ENCODE measurements at places on chromosomes 3 and 15.

GRCh38 chr15:36458411-36458810 is 121.0 kb upstream of the CDIN1 start:
- no peak for DNase-seq

GRCh38 chr3:197847866-197848401 is 56.9 kb downstream of the LRCH3 start:
- peak; percentile 8 for DNase-seq

DNA sequence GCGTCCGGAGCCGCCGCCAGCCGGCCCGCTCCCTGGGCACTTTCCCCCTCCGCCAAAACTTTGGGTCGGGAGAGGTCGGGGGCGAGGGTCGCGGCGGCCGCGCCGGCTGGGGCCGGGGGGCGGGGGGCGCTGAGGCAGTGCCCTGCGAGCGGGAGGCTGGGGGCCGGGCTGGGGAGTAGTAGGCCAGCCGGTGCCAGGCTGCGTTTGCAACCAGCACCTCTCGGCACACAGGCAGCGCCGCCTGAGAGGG is 452 bp downstream of the BBX start:
- no peak for DNase-seq

DNA sequence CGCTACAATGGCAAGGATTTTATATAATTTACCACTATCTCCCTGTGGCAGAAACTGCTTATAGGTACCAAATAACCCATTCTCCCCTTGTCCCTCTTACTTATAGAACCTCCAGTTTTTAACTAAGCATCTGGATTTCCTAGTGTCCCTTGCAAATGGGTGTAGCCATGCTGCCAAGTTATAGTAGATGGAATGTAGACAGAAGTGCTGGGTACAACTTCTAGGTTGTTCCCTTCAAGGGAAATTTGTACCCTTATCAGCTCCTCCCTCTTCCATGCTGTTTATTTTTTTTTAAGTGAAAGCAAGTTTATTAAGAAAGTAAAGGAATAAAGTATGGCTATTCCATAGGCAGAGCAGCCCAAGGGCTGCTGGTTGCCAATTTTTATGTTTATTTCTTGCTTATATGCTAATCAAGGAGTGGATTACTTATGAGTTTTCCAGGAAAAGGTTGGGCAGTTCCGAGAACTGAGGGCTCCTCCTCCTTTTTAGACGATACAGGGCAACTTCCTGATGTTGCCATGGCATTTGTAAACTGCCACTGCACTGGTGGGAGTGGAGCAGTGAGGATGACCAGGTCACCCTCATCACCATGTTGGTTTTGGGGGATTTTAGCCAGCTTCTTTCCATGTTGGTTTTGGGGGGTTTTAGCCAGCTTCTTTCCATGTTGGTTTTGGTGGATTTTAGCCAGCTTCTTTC is 40.1 kb upstream of the TM4SF19 start:
- DNase-seq: no peak

DNA sequence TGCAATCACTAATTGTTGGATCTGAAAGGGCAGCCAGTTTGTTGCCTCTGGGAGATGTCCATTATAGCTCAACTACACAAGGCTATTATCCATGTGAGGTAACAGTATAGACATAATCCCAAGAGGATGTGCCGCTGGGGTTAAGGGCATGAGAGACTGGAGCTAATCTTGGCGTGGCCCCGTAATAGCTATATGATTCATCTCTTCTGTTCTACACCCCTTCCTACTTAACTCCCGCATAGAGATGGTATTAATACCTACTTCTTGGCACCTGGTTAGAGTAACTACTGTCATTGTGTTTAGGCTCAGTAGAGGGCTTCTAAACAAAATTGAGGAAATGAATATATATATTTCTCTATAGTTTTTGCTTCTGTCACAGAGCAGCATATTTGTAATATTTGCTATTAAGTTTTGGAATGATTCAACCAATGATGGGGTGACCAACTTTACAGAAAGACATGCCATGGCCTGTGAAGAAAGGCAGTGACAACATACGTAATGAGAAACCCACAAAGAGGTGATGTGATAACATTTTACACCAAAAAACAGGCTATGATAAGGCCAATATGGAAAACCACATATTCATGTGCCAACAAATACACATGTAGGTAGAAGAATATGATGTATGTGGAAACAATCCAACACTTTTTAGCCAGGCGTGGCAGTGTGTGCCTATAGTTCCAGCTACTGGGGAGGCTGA is 76.8 kb upstream of the DPH6 start:
- DNase-seq: no peak

GRCh38 chr15:52050416-52050815 is 31.4 kb downstream of the MAPK6 start:
- DNase-seq: no peak

GRCh38 chr15:78540141-78540870 is at the start of gene PSMA4:
Gene PSMA4, plus strand, starts transcription at chr15:78540444. Its CDS starts 1,484 bp downstream, at chr15:78541928.
- peak; percentile 95 for DNase-seq

GRCh38 chr3:62587169-62587568 is 213.8 kb upstream of the FEZF2 start:
- DNase-seq: no peak

DNA sequence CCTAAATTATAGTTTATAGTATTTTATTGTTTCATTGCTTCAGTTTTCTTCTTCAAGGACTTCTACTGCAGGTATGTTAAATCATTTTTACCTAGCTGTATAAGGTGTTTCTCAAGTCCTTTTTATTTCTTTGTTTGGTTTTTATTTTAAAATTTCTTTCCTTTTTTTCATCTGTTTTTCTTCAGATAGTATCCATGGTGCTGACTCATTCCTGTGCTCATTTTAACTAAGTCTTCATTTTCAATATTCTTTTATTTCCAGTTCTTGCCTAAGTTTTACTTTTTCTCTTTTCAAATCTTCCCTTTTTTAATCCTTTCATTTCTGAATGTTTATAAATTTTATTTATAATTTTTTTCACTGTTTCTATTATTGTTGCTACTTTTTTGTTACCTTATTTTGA is 42.3 kb upstream of the STIMATE start:
- DNase-seq: no peak

GRCh38 chr3:133506215-133506901 is 67.1 kb upstream of the CDV3 start:
- DNase-seq: peak; percentile 38

DNA sequence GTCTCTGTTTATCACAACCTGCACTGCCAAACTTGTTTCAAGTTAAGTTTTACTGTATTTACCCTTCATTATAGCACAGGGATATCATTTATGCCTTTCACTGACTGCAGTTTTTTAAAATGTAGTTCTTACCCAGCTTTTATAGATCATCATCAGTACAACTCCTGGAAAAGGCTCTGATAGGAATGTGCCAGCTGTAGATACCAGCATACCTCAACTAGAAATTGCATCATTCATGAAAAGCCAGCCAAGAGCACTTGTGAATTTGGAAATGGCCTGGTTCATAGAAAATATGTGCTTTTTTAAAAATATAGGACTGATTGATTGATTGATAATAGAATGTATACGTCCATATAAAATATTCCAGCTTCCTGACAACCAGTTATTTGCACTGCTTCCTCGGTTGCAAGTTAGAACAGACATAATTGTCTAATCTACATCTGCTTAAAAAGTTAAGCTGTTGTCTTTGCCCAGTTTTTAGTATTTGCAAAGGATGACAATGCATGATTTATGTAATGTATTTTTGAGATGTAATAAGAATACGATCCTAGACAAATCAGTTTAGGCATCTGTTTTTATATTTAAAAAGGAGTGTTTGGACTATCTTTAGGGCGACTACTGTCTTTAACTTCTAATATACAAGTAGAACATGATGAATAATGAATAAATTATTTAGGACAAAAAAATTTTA is 58.5 kb downstream of the DCUN1D1 start:
- DNase-seq: no peak

DNA sequence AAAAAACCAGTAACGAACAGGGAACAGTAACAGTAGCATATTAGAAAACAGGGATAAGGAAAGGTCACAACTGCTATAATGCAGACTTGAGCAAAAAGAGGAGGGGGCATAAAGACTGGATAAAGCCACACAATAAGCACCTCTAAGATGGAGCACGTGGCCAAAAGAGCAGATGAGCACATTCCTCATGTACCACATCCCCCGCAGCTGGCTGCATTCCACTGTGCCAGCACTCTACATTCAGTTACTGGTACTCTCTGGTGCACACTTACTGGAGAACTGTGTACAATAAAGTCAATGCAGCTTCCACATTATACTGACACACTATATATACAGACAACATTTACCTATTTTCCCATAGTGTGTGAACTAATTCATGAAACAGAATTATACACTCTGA is 64.7 kb downstream of the UBE3A start:
- DNase-seq: no peak

DNA sequence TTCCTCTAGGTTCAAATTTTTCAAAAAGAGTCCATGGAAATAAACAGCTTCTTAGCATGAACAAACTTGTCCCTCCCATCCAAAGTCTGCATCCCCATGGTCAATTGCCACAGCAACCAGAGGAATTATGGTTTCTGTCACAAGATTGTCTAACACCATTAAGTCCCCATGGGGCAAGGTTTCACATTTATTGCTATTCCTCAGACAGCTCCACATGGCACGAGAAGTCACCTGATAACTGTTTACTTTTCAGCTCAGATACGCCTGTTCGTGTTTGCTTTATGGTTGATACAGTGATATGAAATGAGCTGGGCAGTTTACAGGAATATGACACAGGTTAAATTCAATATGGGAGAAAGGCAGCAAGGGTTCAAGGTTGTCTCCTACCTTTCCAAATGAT is 37.9 kb upstream of the MUC13 start:
- no peak for DNase-seq

- DNase-seq: no peak
These were observed 26.4 kb downstream of the ADCY5 start for GRCh38 chr3:123422457-123422856.

DNA sequence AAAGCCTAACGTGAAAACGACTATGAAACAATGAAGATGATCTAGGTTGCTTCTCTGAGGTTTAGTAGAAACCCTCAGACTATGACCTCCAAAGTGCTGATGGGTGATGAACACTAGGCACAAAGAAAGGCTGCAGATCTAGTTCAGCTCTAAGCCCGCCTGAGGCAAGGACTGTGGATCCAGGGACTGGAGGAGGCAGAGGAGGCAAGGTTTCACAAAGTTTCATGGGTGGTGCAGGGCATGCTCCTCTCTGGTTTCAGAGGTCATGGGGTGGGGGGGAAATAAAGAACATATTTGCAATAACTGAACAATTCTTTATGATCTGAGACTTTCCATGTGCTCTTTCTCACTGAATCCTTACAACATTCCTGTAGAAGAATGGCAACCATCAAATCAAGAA is 679.2 kb downstream of the NTRK3 start:
- no peak for DNase-seq

DNA sequence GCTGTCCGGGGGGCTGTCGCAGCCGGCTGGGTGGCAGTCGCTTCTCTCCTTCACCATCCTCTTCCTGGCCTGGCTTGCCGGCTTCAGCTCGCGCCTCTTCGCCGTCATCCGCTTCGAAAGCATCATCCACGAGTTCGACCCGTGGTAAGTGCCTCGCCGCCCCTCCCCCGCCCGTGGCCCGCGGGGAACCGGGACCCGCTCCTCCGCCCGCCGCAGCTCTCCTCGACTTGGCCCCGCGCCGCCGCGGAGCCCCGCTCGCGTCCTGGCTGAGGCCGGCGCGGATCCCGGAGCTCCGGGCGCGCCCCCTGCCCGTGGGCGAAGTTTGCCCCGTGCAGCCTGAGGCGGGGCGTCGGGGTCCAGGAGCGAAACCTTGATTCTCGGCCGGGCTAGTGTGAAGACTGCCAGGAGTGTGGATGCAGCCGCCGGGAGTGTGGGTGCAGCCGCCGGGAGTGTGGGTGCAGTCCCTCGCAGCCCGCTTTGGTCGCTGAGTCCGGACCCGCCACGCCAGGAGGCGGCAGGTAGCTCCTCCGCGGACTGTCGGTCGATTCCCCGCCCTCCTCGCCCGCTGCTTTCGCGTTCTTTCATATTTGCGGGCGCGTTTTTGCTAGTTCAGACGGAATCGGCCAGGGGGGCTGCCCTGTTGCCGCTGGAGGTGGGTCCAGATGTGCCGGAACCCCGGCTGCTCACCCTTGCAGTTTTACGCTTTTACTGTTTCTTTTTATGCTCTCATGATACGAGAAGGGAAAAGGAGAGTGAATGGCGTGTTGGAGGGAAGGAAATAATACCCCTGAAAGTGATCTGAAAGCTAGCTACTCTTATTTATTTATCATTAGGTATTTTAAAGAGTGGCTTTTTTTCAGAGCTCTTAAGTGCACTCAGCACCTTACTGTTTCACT is 692 bp downstream of the STT3B start:
- peak; percentile 46 for DNase-seq

DNA sequence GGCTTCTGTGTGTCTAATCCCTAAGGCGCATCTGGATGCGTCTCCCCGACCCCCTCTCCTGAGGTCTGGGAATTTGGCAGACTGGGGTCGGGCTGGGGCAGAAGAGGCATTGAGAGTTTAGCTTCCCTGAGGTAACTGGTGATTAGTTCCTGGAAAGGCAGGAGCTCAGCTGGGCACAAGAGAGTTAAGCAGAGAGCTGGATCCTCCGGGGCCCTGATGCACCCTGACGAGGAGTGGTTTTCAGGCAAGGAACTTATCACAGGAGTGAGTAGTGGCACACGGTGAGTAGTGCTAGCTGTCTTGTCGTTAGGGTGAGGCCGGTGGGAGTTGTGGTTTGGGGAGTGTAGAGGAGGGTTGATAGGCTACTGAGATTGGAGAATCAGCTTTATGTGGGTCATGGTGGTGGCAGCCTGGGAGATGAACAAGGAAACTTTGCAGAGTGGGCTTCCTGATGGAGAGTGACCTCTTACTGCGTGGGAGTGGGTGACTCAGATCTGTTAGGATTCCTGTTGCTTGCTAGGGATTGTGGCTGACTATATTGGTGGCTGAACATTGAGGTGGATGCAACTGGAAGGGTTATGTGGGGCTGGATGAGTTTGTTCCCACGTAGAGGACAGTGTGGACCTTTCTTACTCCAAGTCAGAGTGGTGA is 897 bp downstream of the RAD54L2 start:
- DNase-seq: peak; percentile 36

DNA sequence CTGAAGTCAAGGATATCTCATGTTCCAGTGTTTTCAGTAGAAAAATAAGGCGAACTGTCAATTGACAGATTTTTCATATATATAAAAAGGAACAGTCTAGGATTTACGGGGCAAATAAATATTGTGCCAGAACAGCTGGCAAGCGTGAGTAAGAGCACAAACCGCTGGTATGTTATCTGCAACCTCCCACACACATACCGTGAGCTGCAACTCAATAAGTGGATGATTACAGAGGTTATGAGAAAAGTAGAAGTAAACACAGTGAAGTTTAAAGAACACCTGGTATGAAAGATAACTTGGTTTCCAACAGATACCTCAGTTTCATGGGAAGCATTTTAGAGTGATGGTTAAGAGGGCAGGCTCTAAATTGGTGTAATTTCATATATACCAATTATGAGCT is 733.4 kb downstream of the TUSC7 start:
- DNase-seq: no peak

GRCh38 chr15:70245932-70246622 is 148.4 kb upstream of the TLE3 start:
- DNase-seq: no peak

GRCh38 chr3:132709761-132710160 is 12.4 kb downstream of the NPHP3 start:
- no peak for DNase-seq

- DNase-seq: no peak
These were observed 39.6 kb upstream of the LAMP3 start for GRCh38 chr3:183202004-183202722.
